ENCODE measurements at places on chromosomes 5 and 9.

GRCh38 chr9:110143485-110143884 lies 64.5 kb downstream of the C9orf152 start:
- no peak for DNase-seq

DNA sequence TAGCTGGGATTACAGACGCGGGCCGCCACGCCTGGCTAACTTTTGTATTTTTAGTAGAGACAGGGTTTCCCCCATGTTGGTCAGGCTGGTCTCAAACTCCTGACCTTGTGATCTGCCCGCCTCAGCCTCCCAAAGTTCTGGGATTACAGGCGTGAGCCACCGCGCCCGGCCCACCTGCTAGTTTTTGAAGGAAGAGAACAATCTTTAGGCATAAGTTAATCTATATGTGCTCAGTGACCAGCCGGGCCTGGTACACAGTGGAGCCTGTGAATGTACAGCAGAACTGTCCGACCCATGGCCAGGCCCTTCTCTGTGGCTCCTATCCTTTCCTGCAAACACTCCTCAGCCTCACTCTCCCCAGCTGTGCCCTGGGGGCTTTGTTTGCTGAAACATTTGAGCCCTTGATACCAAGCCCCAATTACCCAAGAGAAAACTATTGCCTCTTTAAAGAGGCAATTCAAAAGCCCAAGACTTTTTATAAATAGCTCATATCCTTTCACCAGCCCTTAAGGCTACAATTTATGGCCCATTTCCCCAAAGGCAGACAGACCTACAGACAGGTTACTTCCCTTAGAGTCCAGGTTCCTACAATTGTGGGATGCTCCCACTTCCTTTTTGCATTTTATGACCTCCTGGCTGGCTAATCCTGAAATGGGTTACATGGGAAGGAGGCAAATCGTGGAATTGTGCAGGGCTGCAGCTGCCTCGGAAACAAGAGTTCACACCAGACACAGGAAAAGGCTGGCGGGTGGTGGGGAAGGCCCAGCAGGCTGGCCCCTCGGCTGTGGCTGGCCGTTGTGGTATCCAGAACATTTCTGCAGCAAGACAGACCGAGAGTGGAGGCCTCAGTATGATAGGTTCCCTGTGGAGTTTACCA lies 37.5 kb downstream of the SPRY4 start:
- DNase-seq: no peak

GRCh38 chr5:102865171-102865509 lies 110.0 kb downstream of the PAM start:
- DNase-seq: no peak

DNA sequence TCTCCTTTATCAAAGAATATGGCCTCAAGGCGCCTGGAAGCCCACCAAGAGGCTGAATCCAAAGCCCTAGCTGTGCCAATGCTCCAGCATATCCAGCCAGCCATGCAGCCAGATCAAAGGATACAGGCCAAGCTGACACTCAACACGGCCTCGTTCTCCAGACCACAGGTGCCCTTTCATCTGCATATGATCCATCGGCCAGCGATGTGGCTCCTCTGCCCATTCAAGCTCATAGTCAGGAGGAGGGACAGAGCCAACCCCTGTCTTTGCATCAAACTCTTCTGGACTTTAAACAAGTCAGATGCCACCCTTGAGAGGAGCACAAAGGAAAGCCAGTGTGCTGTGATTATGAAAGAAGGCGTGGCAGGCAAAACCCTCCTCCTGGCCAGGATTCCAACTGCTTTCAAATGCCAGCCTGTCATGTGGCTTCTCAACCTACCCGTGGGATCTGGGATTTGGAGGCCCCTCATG lies 42.5 kb downstream of the ADAM19 start:
- DNase-seq: no peak

DNA sequence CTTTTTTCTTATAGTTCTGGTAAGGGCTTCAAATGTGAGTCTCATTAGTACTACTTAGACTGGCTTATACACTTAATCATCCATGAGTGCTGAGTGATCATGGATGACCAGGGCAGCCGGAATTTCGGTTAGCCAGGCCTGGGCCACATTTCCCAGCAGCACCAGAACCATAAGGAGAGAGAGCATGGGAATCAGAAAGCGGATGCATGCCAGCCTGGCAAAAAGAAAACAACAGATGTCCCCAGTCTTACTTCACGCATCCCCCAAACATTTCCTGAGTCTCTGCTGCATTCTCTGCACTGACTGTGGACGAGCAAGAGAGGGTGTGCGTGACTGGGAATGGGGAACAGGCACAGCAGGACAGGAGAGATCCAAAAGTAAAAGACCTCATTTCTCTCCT lies 371.1 kb upstream of the ZNF608 start:
- DNase-seq: no peak

DNA sequence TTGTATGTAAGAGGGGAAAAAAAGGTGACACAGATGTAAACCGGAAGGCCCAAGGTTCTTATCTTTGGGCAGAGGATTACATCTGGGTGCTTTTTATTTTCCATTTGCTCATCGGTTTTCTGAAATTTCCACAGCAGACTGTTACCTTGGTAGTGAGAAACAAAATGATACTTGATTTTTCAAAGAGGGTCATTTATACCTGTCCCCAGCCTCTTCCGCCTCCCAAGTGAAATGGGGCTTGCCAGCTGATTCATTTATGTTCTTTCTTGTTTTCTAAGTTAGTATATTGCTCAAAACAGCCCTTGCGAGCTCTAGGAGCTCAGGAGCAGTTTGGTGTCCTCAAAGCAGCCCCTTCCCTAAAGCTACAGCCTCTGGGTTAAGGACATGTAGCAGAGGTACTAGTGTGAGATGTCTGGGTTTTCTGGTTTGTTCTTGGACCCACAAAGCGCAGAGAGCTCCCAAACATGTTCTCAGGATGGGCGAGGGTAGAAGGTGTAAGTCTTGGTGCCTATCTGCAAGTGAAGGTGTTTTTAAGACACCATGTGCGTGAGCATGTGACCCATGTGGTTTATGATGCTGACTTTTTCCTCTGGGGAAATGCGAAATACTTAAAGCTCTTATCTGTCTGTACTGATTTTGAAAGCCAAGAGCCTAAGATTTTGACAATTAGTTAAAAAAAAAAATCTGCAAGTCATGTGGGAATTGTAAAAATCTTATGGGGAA lies 38.3 kb downstream of the DAPK1 start:
- DNase-seq: no peak

DNA sequence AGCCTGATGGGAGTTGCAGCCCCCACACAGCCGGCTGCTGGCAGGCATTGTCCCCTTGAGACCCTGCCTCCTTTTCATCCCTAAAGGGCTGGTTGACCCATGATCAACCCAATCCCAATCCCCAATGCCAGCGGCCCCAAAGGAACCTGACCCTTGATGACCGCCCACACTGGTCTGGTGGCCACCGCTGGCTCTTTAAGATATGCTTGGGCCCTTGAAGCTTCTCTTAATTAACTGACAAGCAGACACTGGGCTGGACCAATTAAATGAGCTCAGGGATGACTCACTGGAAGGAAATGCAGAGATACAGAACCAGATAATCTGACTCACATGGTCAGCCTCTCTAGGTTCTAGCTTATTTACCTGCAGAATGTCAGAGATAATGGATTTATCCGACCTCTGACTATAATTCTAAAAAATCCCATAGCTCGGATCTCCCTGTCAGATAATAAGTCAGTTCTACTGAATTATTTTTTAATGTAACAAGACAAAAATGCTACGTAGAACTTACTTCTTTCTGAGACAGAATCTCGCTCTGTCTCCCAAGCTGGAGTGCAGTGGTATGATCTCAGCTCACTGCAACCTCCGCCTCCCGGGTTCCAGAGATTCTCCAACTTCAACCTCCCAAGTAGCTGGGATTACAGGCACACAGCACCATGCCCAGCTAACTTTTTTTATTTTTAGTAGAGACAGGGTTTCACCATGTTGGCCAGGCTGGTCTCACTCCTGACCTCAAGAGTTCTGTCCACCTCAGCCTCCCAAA lies 11.1 kb upstream of the MLANA start:
- DNase-seq: peak; percentile 48

- no peak for DNase-seq
These were observed 16.7 kb upstream of the PHYHD1 start for GRCh38 chr9:128903871-128904620.

- no peak for DNase-seq
These were observed 563.3 kb downstream of the IRX1 start for GRCh38 chr5:4158750-4159447.

GRCh38 chr9:105062222-105062855 lies 134.4 kb upstream of the ABCA1 start:
- no peak for DNase-seq

DNA sequence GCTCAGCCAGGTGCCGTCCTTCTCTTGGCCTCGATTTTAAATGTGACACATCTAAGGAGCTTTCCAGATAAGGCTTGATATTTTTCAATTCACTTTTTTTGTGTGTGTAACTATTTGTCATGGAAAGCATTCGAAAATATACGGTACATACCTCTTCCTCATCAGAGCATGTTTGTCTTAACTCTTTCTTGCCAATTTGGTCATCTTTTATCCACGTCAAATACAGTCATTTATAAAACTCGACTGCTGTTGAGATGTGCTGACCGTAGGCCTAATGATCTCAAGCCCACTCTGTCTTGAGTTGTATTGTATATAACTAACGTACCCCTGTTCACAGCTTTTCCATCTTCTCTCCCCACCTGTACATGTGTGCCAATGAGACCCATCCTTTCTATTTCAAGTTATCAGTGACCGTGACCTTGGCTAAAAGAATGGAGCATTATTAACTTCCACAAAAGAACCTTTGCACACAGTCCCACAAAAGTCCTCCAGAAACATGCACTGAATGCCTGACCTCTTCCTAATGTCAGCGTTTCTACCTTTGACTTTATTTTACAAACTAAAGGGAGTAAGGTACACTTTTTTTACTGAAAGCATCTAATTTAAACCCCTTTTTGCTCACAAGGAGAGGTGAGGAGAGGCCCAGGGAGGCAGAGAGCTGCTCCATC lies 61.6 kb downstream of the IPPK start:
- DNase-seq: no peak

DNA sequence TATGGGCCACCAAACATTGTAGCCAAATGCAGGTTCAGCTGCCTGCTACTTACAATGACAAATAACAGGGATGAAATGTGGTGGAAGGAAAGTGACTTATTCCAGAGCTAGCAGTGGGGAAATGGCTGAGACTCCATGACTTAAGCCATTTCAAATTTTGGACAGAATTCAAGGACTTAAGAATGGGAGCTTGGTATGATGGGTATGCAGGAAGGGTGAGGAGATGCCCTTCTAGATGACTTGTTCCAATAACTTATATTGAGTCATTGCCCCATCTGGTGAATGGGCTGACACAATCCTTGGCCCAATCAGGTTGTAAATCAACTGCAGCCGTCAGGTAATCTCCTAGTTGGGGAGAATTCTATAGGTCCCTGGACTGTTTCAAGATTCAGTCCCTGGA lies 230.7 kb upstream of the SGCD start:
- no peak for DNase-seq

DNA sequence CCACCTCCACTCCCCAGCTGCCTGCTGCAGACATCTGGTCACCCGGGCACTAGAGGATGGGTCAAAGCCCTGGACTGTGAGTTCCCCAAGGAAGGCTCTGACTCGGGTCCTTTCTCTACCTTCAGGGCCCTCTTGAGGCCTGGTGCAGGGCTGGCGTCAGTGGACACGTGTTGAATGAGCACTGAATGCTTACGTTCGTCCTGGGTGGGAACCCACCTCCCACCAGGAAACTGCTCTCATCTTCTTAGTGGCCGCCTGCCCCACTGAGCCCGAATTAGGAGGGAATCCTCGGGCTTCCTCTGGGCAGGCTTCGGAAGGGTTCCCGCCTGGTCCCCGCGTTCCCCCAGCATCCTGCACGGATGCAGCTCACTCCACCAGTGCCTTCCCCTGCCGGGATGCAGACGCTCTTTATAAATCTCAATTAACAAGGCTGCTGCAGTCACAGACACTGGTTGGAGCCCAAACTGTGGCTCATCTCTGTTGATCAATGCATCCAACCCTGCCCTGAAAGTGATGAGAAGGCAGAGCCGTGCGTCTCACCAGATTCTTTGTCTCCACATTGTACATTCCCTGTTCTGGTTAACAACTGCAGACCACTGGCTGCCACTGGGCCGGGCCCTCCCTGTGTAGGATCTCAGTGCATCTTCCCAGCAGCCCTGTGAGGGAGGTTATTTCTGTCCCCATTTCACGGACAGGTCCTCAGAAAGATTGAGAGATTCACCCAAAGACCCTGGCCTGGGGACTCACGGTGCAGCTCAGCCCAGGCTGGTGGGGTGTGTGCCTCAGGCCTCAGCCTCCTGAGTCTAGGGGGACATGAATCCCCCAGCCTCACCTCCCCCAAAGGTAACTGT lies 168.8 kb downstream of the GAPVD1 start:
- no peak for DNase-seq

DNA sequence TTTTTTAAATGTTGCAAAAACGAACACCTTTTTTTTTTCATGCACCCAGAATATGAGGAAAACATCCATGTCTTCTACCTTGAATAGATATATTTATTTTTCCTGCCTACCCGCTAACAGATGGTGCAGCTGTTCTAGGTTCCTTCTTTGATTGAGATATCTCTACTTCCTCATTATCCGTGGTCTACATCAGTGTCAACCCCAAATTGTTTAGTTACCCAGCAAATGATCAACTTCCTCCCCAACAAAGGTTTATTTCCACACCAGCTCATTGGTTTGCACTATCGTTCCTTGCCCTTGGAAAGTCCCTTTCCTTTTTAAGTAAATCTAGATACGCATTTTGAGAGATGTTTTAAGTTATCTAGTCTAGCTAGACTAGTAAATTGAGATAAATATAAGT lies 166.4 kb downstream of the PRR16 start:
- no peak for DNase-seq

- DNase-seq: no peak
These were observed 52.1 kb upstream of the NFIB start for GRCh38 chr9:14366076-14366475.

DNA sequence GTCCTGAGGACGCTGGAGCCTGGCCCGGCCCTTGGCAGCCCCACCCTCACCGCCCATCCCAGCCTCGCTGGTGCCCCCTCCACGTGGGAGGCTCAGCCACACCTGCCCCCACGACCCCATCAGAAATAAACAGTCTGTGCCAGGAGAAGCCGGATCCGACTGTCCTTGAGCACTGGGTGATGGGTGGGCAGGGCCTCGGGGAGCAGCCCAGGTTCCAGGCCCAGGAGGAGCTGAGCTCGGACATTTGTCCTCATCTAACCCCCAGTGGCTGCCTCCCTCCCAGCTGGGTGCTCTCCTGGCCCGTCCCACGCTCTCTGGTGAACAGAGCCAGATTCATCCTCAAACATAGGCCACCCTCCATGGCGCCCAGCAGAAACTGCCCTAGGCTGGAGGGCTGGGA lies 4.6 kb upstream of the PTGDS start:
- DNase-seq: no peak

GRCh38 chr9:134688661-134689320 lies 47.2 kb downstream of the COL5A1 start:
- DNase-seq: no peak
